ENCODE measurements at places on chromosomes 7 and 10. TPM values are rescaled to one million over a fixed set of nuclear protein-coding genes. Genes with fewer than 3 reads are reported as not detected.

GRM3 gene
- not detected for total RNA-seq

ZNF804B gene
- 0.27 TPM for total RNA-seq

PPP1R9A gene
- 4.0 TPM for total RNA-seq

LRRC61 gene
- total RNA-seq = 46.6 TPM

GNAI1 gene
- total RNA-seq = 28.8 TPM

IKZF1 gene
- 183 TPM for total RNA-seq

LRRC17 gene
- total RNA-seq = 0.27 TPM

KDM7A gene
- 3.2 TPM for total RNA-seq

OPN1SW gene
- not detected for total RNA-seq

SPACDR gene
- total RNA-seq = 0.27 TPM

ADAMTS14 gene
- total RNA-seq = 3.0 TPM

CALML5 gene
- not detected for total RNA-seq

KLF14 gene
- not detected for total RNA-seq

PNLIPRP2 gene
- total RNA-seq = not detected

ASB4 gene
- not detected for total RNA-seq

SLC16A9 gene
- total RNA-seq = 0.81 TPM

ARL3 gene
- total RNA-seq = 1.1 TPM

CYP3A4 gene
- not detected for total RNA-seq

UTF1 gene
- under 0.01 TPM for total RNA-seq

NT5C3A gene
- total RNA-seq = 16.7 TPM

GNGT1 gene
- not detected for total RNA-seq

GHRHR gene
- total RNA-seq = not detected

CALHM1 gene
- not detected for total RNA-seq

CLRN3 gene
- not detected for total RNA-seq

SKIDA1 gene
- total RNA-seq = 1.1 TPM

FKBP6 gene
- total RNA-seq = not detected

PDE6C gene
- not detected for total RNA-seq

UCMA gene
- total RNA-seq = not detected
